Bone marrow (tissue), 2 donors: ENCODE measurements at places on chromosomes 2 and 18.
A peak's percentile ranks its signal among the peaks of the same experiment; 100 is the strongest.

GRCh38 chr2:240791821-240792628 is 28.0 kb downstream of the KIF1A start:
- DNase-seq, result no peak

GRCh38 chr2:181126311-181126868 is 146.0 kb downstream of the UBE2E3 start:
- no peak for DNase-seq

GRCh38 chr2:197052356-197052755 is 125.8 kb upstream of the PGAP1 start:
- no peak for DNase-seq

- DNase-seq, result no peak
Observed at GRCh38 chr2:45912109-45912508, 260.6 kb downstream of the PRKCE start.

DNA sequence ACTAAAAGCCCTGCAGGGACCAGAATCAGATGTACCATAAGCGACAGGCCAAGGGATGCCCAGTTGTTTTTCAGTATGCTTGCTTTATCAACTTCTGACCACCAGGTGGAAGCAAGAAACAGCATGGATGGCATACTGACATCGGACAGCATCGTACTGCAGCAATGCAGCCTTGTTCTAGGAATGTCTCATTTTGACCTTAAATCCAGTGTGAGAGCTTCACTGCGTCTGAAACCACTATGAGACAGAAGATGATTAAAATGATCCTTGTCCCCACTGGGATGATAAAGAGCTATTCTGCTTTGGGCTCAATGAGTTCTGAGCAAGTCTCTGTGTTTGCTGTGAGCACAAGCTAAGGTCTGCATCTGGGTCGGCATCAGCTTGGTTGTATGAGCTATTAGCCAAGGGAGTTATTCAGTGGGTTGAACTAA is 54.3 kb downstream of the CDK15 start:
- DNase-seq, result peak; percentile 8

- DNase-seq, result no peak
Observed at GRCh38 chr2:236679884-236680860, 110.5 kb downstream of the ACKR3 start.

GRCh38 chr2:230944123-230944653 is 19.1 kb upstream of the GPR55 start:
- DNase-seq, result no peak

DNA sequence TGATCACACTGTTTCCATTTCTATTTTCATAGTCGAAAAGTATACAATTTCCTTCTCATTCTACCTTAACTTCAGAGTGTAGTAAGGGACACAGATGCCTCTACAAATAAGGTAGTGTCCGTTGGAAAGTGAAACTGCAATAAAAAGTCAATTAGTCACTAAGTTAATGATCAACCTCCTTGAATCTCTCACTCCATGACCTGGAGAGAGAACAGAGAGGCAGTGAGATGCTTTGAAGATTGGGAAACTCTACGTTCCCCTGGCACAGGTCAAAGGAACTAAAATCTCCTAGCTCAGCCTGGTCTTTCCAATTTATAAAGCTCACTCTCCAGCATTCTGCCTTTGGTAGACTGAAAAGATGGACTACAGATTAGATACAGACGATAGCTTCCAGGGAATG is 153.8 kb upstream of the ACAA2 start:
- no peak for DNase-seq

- DNase-seq, result no peak
Observed at GRCh38 chr2:104871972-104872865, 18.3 kb downstream of the POU3F3 start.

GRCh38 chr2:217658806-217659205 is 344.0 kb downstream of the TNS1 start:
- no peak for DNase-seq

- no peak for DNase-seq
Observed at GRCh38 chr2:216415541-216415940, 3.3 kb downstream of the SMARCAL1 start.
